ENCODE measurements at places on chromosomes 2 and 18. TPM values are rescaled to one million over a fixed set of nuclear protein-coding genes. Genes with fewer than 3 reads are reported as not detected.

- H3K27me3 ChIP-seq = no peaks in the 10 kb centered on the region
- H3K36me3 ChIP-seq = peaks cover 1% of the 10 kb centered on the region
- no peak overlapping the region for H3K27ac ChIP-seq
- no peak for DNase-seq
- no peak overlapping the region for H3K4me3 ChIP-seq
These were observed 150.6 kb downstream of the ZNF236 start for GRCh38 chr18:76972846-76973519.

The LOXL3 gene
- 1.2 TPM for total RNA-seq

- H3K27me3 ChIP-seq = no peaks in the 10 kb centered on the region
- H3K36me3 ChIP-seq = no peaks in the 10 kb centered on the region
- H3K4me3 ChIP-seq = no peak overlapping the region
- peaks cover 12% of the 10 kb centered on the region for H3K4me1 ChIP-seq
- DNase-seq = no peak
- H3K27ac ChIP-seq = no peak overlapping the region
These were observed 36.7 kb downstream of the HDAC4 start for GRCh38 chr2:239363946-239364637.

- H3K4me1 ChIP-seq = no peaks in the 10 kb centered on the region
- no peak overlapping the region for H3K4me3 ChIP-seq
- no peaks in the 10 kb centered on the region for H3K36me3 ChIP-seq
- H3K27ac ChIP-seq = no peak overlapping the region
- H3K27me3 ChIP-seq = no peaks in the 10 kb centered on the region
- no peak for DNase-seq
These were observed 115.4 kb downstream of the PXDN start for GRCh38 chr2:1628893-1629292.

The CLIP4 gene
- 22.3 TPM for total RNA-seq

DNA sequence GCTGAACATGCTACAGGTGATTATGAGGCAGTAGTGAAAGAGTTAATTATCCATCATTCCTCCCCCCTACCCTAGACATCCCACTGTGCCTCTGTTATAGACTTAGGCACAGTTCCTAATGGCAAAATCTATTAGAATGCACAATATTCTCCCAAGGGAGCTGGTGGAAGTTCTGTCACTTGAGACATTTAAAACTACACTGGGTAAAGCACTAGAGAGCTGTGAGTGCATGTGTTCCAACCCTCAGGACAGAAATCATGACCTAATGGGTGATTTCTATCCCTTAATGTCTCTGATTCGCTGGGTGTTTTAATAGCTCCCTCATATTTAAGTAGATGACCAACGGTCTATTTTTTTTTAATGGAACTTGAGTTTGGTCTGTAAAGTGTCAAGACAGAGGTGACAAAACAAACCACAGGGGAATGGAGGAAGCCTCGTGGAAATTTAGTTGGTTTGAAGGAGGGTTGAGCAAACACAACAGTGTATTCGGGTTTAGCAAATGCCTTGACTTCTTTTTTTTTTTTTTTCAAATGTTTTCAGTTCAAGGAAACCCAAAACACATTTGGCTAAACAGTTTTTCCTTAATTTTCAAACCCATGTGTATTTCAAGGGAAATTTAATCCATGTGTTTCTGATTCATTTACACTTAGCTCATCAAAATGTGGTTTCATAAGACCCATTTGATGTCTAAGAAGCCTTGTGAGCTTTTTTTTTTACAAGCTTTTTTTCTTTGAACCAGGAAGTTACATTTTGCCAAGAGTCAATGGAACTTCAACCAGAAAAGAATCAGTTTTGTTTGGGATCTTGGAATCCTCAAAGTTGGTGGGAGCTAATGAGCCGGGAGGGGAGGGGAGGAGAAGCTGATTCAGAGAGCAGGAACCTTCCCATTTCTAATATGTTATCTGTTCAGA is 665.1 kb upstream of the ZEB2 start:
- no peak overlapping the region for H3K4me3 ChIP-seq
- no peaks in the 10 kb centered on the region for H3K4me1 ChIP-seq
- no peaks in the 10 kb centered on the region for H3K36me3 ChIP-seq

DNA sequence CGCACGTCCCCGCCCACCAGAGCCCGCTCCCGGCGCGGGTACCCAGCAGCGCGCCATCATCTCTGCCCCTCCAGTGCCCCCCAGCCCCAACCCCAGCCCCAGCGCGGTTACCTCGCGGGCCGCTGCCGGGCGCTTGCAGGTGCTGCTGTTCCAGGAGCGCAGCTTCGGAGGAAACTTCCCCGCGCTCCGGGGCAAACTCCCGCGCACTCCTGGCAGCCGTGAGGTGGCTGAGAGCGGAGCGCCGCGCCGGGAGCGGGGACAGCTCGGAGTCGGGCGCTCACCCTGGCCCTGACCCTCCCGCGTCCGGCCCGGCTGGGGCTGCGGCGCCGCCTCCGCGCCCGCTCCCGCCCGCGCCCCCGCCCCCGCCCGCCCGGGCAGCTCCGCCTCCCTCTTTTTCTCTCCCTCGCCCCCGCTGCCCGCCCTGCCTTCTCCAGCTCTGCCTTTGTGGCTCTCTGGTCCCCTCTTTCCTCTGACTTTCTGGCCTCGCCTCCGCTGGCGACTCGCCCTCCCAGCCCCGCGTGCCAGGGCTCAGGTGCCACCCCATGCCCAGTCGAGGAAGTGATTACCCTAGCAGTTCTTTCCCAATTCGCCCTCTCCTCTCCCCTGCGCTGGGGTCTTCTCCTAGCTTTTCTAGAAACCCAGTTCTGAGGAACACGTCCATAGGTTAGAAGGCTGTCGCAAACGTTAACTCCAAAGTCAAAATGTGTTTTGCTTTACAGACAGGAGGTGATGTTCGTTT is at the start of gene CHST9:
Gene CHST9, minus strand, starts transcription at position 284 of the 739 bp plus-strand sequence. CDS start 42,499 bp downstream, outside the sequence.
- no peak for DNase-seq
- no peaks in the 10 kb centered on the region for H3K27me3 ChIP-seq
- no peak within 1 kb of the TSS for H3K4me3 ChIP-seq
- no peaks in the 10 kb centered on the region for H3K36me3 ChIP-seq

GRCh38 chr2:51620796-51621195 is 588.9 kb upstream of the NRXN1 start:
- H3K27me3 ChIP-seq = no peaks in the 10 kb centered on the region
- no peaks in the 10 kb centered on the region for H3K4me1 ChIP-seq
- no peak for DNase-seq
- no peak overlapping the region for H3K4me3 ChIP-seq
- H3K36me3 ChIP-seq = no peaks in the 10 kb centered on the region

Measured in CD8-positive, alpha-beta memory T cell (primary cell).